Large intestine (tissue), 12 donors: ENCODE measurements at places on chromosomes 2 and 18. TPM values are rescaled to one million over a fixed set of nuclear protein-coding genes. Genes with fewer than 3 reads are reported as not detected.

DNA sequence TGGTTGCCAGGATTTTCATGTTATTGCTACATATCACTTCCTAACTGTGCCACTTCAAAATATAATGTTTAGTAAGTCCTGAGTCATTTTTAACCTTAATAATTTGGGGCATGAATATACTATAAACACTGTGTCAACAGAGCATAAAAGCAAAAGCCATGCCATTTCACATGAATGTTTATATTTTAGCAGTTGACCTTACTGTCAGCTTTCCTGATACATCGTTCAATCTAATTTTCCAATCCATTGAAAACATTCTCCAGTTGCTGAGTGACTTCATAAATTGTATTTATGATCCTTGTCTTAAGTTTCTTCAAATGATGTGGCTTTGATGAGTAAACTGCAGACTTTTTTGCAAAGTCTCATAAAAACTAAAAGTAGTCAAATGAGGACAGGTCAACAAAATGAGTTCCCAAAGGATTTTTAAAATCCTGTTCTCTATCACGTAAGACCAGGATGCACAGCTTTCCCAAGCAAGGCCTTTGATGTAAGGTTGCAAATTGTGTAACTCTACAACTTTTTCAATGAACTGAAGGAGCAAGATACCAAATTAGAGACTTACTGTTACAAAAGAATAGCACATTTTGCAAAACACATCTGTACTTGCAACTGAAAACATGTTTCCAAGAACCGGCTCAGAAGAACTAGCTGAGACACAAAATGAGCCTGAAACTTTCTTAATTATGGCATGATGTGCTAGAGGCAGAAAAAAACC, 117.7 kb downstream of the SATB2 start:
- H3K27me3 ChIP-seq = no peaks in the 10 kb centered on the region
- no peaks in the 10 kb centered on the region for H3K4me1 ChIP-seq
- DNase-seq = no peak
- peaks cover 5% of the 10 kb centered on the region for H3K36me3 ChIP-seq

The CCDC178 gene
- polyA plus RNA-seq = 0.36 TPM

- no peaks in the 10 kb centered on the region for H3K4me1 ChIP-seq
- H3K36me3 ChIP-seq = no peaks in the 10 kb centered on the region
- peaks cover 57% of the 10 kb centered on the region for H3K27me3 ChIP-seq
- no peak overlapping the region for H3K4me3 ChIP-seq
- H3K27ac ChIP-seq = no peak overlapping the region
Observed at GRCh38 chr2:130834091-130834930, 2.4 kb upstream of the ARHGEF4 start.

DNA sequence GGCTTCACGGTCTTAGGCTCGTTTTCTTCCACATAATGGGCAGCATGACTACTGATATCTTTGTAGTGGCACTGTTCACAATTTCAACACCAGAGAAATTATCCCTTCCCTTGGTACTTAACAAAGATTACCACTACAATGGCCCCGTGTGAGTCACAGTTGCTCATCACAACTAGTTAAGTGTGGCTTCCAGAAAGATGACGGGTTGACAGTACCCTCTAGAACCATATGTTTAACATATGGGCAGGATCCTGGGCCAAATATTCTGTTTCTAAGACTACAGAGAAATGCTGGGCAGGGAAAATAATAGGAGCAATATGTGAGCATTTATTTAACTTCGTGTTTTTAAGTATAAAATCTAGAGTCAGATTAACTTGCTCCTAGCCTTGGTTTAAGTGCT, 780.1 kb upstream of the LINC00305 start:
- H3K36me3 ChIP-seq = no peaks in the 10 kb centered on the region
- H3K27ac ChIP-seq = no peak overlapping the region
- H3K27me3 ChIP-seq = no peaks in the 10 kb centered on the region
- H3K4me3 ChIP-seq = no peak overlapping the region
- no peaks in the 10 kb centered on the region for H3K4me1 ChIP-seq
- no peak for DNase-seq

GRCh38 chr2:68696554-68696953, 38.1 kb upstream of the ARHGAP25 start:
- H3K4me1 ChIP-seq = no peaks in the 10 kb centered on the region
- no peak for DNase-seq
- no peak overlapping the region for H3K27ac ChIP-seq
- no peaks in the 10 kb centered on the region for H3K36me3 ChIP-seq
- H3K4me3 ChIP-seq = no peak overlapping the region
